ENCODE measurements at places on chromosomes 3 and 15.

DNA sequence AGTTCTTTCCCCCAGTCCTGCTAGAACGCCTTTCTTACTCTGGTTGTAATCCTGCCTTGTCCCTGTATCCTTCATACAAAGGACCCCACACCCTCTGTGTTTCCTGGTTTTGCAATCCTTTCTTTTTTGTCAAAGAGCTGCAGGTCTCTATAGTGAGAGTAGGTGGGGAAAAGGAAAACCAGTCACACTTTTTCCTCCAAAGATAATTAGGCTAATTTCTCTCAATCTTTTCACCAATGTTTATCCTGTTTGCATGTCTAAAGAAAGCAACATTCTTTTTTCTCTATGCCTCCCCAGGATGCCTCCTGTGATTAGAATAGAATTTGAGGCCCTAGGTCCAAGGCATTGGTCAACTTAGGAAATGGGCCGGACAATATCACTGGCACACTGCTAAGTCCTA lies 25.4 kb downstream of the SEMA6D start:
- DNase-seq = no peak

- no peak for DNase-seq
Observed at GRCh38 chr3:36362973-36363372, 17.3 kb upstream of the STAC start.

DNA sequence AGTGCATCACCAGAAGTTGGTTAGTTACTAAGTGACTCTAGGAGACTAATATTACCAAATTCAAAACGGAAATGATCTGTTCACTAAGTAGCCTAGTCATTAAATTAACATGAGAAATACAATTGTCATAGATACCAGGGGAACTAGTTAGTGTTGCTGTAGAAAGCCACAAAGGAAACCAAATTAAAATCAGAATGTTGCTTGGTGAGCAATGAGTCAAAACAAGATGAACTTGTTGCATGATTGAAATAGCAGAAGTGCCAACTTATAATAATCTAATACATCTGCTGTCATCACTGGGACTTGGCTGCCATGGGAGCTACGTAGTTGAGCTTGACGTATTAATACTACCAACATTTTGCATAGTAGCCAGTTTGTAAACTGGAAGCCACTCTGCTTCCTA lies 458.1 kb downstream of the DIPK2A start:
- DNase-seq = no peak

DNA sequence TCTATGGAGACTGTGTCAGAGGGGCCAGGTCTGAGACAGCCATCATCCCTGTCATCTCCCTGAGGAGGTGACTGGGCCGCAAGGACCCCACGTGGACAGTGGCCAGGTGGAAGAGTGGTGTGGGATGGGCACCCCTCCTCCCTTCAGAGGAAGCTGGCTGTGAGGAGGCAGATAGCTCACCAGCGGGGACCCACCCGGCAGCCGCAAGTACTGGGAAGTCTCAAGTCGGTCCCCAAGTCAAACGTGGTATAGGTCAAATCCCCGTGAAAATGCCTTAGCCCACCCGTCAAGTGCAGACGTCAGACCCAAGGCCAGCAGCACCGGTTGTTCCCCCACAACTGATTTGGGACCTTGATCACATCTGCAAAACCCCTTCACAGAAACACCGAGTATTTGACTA lies 12.3 kb upstream of the KLF13 start:
- DNase-seq = no peak

DNA sequence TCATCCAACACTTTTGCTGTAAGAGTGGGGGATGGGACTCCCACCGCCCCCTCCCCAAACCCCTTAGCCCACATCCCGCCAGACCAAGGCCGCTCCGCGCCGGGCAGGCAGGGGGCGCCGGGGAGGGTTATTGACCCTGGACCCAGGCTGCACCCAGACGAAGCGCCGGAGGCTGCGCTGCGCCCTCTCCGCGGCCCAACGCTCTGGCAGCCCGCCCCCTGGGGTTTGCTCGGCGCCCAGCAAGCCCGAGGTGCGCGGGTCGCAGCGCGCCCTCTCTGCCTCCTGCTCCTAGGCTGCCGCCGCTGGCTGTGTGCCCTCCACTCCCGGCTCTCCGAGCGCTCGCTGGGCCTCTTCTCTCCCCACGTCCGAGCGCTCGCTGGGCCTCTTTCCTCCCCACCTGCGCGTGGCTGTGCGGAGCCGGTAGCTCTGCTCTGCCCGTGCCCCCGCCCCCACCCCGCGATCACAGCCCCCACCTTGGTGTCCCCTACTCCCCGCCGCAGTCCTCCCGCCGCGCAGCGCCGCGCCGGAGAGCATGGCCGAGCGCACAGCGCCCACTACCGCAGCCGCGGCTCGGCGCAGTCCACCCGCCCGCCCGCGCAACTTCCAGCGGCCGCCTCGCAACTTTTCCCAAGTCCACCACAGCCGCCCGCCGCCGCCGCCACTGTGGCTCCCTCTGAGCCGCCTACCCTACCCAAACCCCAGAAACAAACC lies 1.2 kb downstream of the MECOM start:
- no peak for DNase-seq

GRCh38 chr3:56459104-56459496 lies 9.2 kb downstream of the ERC2 start:
- no peak for DNase-seq

GRCh38 chr3:25817107-25817506 lies 27.2 kb downstream of the OXSM start:
- DNase-seq = no peak

DNA sequence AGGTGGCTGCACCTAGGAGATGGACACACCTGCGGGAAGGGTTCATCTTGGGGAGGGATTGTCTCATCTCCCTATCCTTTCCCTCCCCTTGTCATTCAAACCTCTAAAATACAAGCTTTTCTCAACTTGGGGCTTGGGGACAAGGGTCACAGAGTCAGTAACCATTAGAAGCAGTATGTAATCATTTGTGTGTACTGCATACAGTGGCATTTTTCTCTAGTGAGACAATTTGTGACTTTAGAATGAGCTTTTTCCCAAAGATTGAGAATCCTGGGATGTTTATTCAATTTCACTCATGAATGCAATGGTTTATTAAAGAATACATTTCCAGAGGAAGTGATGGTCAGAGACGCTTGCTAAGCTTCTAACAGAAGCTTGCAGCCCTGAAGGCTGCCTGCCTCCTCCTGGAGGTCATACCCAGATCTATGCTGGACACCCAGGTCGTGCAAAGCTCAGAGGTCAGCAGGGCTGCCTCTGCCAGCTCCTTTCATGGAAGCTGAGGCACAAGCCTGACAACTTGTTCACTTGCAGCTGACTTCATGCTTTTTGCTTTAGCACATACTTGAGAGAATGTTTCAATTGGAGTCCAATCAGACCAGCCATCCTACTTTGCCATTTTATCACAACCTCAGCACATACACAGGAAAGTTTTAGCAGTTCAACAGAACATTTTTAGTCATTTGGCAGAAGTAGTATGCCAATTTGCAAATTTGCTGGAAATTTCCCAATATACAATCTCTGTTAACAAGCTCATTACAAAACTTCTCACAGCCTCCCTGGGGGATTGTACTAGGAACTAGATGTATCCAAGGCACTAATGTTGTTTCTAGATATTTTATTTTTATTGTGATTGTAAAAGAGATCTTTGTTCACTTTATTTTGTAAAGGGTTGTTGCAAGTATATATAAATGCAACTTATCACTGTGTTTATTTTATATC lies 25.6 kb upstream of the ALDH1L1 start:
- DNase-seq = no peak

- no peak for DNase-seq
Observed at GRCh38 chr3:149459491-149460059, 14.9 kb upstream of the TM4SF4 start.

DNA sequence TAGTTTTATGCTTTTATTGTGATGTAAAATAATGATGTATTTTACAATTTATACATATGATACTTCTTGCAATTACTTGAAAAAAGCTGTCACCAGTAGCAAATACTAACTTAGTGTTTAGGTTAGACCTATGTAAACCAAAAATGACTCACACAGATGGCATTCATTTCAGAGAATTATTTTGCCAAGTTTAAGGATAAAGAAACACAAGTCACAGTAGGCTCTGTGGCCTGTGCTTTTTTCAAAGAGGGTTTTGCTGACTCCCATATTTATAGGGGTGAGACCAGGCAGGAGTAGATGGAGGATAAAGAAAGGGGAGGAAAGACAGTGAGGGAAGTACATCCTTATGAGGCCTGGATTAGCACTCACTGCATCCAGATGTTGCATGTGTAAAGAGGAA lies 356.6 kb upstream of the NPAP1 start:
- no peak for DNase-seq

DNA sequence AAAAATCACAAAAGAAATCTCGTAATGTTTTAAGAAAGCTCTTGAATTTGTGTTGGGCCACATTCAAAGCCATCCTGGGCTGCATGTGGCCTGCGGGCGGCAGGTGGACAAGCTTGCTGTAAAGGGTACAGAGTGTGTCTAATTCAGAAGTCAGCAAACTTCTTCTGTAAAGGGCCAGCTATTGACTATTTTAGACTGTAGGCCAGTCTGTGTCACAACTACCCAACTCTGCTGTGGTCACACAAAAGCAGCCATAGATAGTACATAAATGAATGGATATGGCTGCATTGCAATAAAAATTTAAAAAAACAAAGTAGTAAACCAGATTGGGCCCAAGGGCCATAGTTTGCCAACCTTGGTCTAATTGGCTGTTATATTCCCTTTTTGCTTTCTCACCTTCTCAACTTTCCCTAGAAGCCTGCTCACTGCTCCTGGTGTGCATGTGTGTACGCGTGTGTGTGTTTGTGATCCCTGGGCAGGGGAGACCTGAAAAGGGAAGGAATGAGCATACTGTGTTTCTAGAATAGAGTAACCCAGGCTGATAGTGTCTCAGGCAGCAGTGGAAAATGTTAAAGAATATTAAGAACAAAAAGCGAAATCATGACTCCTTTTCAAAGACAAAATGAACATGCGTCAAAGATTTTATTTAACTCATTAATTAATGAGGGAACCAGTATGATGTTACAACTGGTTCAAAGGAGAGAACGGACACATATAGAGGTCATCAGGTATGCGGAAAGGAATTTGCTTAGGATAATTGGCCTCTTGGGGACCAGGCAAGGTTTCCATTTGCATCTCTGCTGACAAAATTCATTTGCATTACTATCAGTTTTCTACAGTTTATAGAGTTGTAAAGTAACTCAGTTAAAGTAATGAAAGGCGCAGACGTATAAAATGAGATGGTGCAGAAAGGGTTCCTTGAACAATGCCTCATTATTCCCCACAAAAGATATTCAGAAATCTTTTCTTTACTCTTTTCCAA lies 248.0 kb downstream of the THSD4 start:
- DNase-seq = no peak

Measured in AG04450 (cell line).